ENCODE measurements at places on chromosomes 4 and X.

DNA sequence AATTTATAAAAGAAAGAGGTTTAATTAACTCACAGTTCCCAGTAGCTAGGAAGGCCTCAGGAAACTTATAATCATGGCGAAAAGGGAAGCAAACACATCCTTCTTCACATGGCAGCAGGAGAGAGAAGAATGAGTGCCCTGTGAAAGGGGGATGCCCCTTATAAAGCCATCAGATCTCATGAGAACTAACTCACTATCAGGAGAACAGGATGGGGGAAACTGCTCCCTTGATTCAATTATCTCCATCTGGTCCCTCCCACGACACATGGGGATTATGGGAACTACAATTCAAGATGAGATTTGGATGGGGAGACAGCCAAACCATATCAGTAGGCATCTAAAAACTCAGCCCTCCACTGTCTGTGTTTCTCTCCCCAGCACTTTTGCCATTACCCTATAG lies 22.4 kb downstream of the ANK2 start:
- DNase-seq = no peak

DNA sequence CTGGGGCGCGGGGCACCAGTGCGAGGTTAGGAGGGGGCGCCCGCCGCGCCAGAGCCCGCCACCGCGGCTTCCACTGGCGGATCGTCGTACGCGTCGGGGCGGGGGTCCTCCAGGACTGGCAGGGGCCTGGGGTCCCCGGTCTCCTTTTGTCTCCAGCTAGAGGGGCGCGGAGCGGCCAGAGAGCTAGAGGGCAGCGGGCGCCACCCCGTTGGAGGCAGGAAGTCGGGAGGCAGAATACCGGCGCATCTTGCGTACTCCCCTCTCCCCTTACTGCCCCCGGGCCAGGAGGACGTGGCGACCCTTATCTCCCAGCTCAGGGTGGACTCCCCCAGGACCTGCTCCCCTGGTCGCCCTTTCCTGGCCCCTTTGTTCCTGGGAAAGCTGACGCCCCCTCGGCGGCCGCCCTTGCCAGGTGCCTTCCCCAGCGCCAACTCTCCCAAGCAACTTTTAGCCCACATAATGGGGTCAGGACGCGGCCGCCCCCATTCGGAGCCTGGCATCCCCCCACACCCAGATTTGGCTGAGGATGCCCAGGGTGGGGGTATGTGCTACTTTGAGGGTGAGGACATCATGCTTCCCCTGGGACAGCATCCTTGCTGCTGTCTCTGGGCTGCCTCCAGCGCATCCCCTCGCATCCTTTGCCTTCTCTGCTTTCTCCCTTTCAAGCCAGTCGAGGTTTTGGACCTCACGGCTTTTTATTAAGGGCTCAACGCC lies 933 bp downstream of the CNKSR2 start:
- DNase-seq = no peak

DNA sequence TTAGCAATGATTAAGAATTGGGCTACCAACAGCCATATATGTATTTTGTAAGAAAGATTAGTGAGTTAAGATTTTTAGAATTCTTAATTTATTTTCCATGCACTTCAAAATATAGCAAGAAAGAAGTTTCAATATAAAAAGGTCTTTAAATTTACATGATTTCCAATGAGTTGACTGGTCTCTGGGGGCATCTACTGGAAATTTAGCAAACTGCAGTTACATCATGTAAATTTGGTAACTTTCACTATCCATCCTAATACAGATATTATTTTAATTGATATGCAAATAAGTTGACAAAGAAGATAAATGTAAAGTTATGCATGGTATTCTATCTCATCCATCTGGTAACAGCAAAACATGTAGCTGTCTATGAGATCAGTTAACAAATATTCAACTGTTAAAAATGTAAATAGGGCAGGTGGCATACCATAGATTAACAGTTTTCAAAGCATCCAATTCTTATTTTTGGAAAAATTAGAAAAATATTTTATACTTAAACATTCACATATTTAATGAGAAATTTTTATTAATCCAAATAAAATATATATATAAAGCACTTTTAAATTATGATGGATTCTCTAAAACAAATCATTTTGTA lies 29.1 kb downstream of the TTC29 start:
- no peak for DNase-seq

GRCh38 chr4:157984285-157984911 lies 188.4 kb downstream of the GASK1B start:
- no peak for DNase-seq

DNA sequence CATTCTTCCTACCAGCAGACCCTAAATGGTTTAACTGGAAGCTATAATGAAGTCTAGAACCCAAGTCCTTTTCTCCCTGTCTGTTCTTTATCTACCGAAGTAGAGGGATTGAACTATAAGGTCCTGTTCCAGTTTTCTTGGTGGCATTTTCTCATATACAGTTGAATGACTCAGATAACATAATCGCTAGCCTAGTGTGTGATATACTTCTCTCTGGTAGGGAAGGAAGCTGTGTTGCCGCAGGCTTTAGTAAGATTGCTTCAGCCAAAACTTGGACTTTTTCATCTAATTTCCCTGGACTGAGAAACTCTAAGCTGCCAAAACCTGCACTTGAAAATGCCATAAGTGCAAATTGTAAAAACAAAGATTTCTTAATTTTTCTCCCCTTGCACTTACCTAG lies 123.4 kb downstream of the NWD2 start:
- DNase-seq = no peak

- no peak for DNase-seq
Measured at GRCh38 chr4:153464068-153464467, 2.1 kb upstream of the TMEM131L start.

DNA sequence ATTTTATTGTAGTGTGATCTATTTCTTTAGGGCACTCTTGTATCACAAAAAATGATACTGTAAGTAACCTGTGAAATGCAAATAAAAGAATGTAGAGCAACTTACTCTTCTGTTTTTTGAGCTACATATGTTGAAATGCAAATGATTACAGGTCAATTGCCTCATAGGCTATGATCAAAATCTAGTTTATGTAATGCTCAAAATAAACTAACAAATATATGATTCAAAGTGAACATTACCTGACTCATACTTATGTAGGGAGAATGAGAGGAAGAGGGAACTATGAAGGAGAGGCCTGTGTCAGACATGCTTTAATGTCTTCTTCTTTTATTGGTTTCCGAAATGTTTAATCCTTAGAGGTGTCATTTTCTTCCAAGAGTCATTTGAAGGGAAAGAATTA lies 5.0 kb upstream of the RPS6KA3 start:
- no peak for DNase-seq

DNA sequence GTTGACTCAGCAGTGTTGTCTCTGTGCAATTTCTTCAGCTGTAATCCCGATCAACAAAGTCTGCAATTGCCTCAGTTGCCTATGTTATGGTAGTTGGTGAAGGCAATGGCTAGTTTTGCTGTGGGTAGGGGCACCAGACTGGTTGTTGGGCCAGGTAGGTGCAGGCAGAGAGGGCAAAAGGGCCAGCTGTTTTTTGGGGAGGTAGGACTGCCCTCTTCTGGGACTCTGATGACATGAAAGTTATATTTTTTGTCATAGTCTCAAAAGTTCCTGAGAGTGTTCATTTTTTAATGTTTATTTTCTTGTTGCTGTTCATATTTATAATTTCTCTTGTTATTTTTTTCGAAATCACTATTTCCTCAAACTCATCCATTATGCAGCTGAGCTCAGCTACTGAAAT lies 25.1 kb downstream of the DCAF12L2 start:
- no peak for DNase-seq

- no peak for DNase-seq
Measured at GRCh38 chr4:25356068-25356467, 21.0 kb upstream of the ANAPC4 start.

DNA sequence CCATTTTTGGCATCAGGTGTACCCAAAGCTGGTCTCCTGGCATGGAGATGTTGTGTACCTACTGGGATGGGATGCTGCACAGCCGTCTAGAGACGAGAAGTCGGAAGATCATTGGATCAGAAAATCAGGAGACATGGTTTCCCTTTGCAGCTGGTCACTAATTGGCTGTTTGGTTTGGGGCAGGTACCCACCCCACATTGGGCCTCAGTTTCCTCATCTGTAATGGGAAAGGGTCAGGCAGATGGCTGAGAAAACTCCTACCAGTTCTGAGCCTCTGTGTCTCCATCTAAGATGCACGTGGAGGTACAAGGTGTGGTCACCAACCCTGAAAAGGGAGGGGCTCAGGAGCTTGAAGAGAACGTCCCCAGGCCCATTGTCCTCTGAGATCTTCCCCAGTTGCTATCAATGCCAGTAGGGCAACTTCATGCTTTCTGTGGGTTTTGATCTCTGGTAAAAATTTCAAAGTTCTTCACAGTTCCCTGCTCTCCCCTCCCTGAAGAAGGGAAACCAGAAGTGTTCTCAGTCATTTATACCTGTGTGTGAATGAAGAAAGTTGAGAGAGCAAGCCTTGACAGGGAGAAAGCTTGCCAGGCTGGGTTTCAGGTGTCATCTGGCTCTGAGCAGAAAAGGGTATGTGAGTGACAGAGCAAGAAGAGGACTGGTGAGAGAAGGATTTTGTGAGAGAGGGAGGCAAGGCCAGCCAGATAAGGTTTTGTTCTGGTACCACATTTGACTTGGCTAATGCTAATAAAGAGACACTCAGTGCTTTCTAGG lies 15.1 kb downstream of the TSC22D3 start:
- DNase-seq = no peak

GRCh38 chr4:147815741-147816140 lies 83.9 kb downstream of the ARHGAP10 start:
- no peak for DNase-seq

GRCh38 chr4:112402098-112402497 lies 104.9 kb downstream of the ALPK1 start:
- DNase-seq = no peak

DNA sequence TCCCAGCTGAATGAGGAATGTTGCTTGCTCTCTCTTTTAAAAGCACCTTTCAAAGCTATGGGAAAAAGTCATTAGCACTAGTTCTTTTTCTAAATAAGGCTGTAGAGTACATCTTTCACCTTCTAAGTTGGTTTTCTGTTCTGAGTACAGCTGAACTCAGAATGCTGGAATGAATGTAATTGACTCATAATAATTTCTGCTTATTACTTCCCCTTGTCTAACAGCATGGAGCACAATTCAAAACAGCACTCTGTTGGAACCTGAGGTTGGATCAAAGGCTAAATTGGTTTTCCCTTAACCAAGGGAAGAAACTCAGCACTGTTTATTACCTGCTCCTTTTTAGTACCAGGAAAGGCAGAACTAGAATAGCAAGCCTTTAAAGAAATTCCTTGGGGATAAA lies 33.5 kb upstream of the CYP2U1 start:
- DNase-seq = no peak

DNA sequence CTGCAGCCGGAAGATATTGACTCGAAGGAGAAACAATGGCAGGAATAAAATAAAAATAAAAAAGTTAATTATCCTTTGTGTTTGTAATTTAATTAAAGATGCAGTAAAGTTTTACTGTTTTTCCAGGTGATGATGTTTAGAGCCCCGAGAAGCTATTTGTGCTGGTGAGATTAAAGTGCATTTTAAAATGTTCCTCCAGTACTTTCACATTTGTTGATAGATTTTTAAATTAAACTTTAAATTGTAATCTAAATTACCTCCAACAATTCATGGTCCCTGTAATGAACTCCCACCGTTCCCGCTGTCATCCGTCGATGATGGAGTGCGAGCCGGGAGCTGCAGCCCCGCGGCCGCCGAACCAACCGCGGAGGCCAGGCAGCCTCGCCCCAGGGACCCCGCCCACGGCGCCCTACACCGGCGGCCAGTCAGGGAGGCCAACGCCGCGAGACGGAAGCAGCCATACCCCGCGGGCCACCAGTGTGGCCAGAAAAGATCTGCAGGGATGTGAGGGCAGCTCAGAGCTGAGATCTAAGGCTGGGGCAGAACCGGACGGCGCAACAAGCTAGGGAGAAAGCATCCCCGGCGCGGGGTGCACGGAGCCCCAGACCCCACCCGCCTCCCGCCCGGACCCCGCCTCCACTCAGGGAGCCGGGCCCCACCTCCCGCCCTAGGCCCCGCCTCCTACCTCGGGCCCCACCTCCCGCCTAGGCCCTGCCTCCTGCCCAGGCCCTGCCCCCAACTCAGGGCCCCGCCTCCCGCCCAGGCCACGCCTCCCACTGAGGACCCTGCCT lies 104.0 kb downstream of the FAM53A start:
- peak; percentile 80 for DNase-seq

DNA sequence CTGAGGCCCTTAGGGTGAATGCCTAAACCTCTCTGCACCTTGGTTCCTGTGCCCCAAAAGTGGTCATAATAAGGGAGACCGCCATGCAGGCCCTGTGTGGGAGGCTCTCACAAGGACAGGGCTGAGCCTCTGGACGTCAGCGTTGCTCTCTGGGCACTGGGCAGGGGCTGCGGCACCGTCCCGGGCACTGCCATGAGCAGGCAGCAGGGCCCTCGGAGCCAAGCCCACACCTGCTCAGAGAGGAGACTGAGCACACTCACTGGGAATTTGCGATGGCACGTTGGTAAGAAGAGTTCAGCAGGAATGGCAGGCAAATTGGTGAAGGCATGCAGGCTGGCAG lies 123.4 kb downstream of the HMX1 start:
- no peak for DNase-seq

DNA sequence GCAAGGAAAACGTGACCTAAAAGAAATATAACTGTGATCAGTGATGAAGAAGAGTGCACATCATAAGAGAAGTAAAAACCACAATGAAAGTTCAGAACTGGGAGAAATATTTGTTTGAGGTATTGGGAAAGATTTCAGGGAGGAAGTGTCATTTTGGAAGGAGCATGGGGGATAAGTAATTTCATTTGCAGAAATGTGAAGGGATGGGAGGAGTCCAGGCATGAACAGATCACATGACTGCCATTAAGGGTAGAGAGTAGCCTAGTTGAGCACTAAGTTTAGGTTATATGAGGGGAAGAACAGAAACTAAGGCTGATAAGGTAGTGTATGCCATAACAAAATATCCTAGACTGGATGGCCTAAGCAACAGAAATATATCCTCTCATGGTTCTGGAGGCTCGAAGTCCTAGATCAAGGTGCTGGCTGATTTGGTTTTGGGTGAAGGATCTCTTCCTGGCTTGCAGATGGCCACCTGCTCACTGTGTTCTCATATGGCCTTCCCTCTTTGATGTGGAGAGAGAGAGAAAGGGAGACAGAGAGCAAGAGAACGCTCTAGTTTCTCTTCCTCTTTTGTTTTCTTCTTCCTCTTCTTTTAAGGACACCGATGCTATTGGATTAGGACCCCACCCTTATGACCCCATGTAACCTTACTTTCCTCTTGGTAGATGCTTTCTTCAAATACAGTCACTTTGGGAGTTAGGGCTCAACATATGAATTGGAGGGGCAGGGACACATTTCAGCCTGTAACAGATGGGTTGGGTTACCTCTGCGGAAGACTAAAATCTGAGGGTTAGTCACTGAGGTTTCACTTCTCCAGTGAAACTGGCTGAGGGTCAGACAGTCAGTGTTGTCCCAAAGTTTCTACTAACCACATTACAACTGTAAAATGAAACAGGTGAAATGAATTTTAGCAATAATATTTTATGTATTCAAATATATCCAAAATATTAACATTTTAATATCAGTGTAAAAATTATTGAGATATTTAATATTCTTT lies 77.9 kb downstream of the EGF start:
- no peak for DNase-seq

DNA sequence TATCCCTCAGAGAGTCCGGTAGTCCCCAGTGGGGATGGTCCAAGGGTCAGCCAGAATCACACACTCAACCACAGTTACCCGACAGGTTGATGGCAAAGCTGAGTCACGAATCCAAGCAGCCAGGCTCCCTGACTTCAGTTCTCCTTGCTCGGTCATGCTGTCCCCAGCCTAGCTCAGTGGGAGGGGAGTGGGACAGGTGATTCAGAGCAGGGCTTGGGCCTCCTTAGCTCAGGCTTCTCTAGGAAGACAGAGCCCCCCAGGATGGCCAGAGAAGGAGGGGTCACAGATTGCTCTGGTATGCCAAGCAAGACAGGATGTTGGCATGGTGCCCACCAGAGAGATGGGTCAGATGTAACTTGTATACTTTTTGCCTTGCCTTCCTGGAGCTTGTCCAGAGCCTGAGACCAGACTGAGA lies 66.5 kb downstream of the EFNB1 start:
- no peak for DNase-seq
